ENCODE measurements at places on chromosomes 13 and 19.

DNA sequence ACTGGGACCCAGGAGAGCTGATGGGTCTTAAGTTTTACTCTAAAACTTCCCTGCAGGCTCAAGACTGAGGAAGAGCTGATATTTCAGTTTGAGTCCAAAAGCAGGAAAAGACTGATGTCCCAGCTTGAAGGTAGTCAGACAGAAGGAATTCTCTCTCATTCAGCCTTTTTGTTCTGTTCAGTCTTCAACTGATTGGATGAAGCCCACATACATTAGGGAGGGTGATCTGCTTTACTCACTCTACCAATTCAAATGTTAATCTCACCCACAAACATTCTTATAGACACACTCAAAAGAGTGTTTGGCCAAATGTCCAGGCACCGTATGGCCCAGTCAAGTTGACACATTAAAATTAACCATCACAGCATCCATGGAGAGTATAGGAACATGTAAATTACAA is 173.5 kb downstream of the KCNRG start:
- DNase-seq, result no peak

DNA sequence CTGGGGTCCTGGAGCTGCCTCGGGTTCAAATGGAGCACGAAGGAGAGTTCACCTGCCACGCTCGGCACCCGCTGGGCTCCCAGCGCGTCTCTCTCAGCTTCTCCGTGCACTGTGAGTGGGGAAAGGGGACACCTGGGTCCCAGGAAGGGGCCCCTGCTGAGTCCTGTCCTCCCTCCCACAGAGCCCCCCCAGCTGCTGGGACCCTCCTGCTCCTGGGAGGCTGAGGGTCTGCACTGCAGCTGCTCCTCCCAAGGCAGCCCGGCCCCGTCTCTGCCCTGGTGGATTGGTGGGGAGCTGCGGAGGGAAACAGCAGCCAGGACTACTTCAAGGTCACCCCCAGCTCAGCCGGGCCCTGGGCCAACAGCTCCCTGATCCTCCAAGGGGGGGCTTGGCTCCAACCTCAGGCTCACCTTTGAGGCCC is 11.0 kb upstream of the SIGLEC11 start:
- DNase-seq, result no peak

- no peak for DNase-seq
These were observed 26.3 kb downstream of the STARD13 start for GRCh38 chr13:33259296-33259695.

- peak; percentile 27 for DNase-seq
These were observed 563 bp downstream of the ZNF43 start for GRCh38 chr19:21835429-21835809.

- DNase-seq, result no peak
These were observed 774.1 kb downstream of the LIG4 start for GRCh38 chr13:107441279-107441678.

DNA sequence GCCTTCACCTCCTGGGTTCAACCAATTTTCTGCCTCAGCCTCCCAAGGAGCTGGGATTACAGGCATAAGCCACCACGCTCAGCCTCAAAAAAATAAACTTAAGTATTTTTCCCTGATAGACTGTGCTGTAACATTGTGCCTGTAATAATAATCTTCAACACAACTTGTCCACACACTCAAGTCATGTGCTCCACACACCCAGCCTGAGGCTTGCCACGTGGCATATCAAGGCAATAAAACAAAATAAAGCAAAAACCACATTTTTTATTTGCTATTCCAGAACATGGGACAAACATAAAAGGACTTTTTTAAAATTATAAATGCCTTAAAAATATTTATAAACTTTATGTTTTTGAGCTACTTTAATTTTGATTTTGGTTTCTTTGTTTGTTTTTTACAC is 115.8 kb downstream of the NALCN start:
- DNase-seq, result no peak

DNA sequence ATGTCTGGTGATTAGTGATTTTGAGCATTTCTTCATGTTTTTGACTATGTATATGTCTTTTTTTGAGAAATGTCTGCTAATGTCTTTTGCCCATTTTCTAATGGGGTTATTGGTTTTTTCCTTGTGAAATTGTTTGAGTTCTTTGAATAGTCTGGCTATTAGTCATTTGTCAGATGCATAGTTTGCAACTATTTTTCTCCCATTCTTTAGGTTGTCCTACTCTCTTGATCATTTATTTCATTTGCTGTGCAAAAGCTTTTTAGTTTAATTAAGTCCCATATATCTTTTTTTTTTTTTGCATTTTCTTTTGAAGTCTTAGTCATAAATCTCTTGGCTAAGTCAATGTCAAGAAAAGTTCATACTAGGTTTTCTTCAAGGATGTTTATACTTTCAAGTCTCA is 449.8 kb downstream of the DACH1 start:
- no peak for DNase-seq

DNA sequence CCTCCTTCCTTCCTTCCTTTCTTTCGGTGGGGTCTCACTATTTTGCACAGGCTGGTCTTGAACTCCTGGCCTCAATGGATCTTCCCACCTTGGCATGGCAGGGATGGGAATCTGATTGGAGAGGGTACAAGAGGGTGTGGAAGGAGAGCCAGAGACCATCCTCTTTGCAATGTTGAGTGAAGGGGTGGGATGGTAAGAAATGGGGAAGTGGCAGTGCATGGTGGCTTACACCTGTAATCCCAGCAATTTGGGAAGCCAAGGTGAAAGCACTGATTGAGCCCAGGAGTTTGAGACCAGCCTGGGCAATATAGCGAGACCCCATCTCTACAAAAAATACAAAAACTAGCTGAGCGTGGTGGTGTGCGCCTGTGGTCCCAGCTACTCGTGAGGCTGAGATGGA is 5.5 kb downstream of the BLOC1S3 start:
- no peak for DNase-seq

DNA sequence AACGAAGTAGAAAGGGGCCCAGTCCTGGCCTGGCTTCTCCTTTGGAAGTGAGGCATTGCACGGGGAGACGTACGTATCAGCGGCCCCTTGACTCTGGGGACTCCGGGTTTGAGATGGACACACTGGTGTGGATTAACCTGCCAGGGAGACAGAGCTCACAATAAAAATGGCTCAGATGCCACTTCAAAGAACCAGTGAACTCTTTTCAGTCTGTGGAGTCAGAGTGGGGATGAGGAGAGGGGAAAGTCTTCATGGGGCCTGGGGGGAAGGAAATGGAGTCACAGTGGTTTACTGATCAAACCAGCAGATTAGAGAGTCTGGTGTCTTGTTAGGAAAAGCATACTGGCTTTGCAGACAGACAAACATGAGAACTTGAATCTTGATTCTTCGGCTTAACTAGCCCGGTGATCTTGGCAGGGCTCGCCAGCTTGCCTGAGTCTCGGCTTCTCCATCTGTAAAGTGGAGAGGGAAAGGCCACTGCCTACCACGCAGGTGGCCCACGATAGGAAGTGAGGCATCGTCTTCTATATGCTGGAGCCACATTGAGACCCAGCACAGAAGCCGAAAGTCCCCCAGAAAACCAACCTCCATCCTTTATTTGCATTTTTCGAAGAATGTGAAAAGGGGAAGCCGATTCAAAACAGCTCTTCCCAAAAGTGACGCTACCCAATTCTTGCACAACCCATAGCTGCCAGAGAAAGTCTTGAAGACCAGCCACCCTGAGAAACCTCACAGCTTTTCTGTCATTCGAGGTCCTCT is at the start of gene FFAR1:
TSS of gene FFAR1 (plus strand) at position 732 of the 759 bp plus-strand sequence. CDS start 3,650 bp downstream, outside the sequence.
- peak; percentile 33 for DNase-seq

GRCh38 chr19:4456843-4457653 is 546 bp downstream of the UBXN6 start:
- peak; percentile 49 for DNase-seq

- peak; percentile 79 for DNase-seq
These were observed 62.2 kb upstream of the GTF3A start for GRCh38 chr13:27362064-27362751.

GRCh38 chr19:4345342-4346019 is 2.1 kb downstream of the MPND start:
- no peak for DNase-seq

DNA sequence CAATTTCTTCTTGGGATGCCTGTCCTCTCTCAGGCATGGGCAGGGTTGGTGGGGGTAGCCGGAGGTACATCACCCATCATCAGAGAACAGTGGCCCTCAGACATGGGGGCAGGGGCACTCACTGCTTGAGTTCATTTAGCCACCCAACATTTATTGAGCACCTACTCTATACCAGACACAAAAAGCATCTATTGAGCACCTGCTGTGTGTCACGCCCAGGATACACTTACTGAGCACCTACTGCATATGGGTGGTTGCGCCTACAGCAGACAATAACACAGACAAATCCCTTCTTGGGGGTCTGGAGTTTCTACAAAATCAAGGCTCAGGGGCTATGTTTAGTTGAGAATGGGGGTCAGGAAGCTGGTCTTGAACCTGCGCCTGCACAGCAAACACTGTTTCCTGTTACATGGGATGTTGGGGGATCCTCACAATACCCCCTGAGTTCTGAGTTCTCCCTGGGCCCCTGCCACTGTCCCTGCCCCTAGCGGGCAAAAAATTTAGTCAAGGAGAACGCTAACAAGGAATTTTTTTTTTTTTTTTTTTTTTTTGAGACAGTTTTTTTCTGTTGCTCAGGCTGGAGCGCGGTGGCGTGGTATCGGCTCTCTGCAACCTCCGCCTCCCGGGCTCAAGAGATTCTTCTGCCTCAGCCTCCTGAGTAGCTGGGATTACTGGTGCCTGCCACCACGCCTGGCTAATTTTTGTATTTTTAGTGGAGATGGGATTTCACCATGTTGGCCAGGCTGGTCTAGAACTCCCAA is 11.6 kb downstream of the RCN3 start:
- no peak for DNase-seq

DNA sequence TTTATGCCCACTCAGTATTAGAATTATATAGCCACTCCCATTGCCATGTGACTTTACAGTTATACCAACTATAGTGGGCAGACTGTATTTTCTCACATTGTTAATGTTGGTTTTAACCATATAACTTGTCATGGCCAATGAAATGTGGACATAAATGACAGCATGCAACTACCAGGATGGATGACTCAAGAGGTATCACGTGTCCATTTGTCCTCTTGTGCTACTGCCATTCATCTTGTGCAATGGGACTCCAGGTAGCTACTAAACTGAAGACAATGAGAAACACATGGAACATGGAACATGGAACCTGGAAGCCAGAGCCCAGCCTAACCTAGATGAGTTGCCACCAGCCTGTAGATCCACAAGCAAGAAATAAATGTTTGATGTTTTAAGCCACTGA is 242.7 kb upstream of the IPO5 start:
- no peak for DNase-seq

GRCh38 chr19:47107953-47108746 is 5.4 kb downstream of the ZC3H4 start:
- DNase-seq, result no peak

DNA sequence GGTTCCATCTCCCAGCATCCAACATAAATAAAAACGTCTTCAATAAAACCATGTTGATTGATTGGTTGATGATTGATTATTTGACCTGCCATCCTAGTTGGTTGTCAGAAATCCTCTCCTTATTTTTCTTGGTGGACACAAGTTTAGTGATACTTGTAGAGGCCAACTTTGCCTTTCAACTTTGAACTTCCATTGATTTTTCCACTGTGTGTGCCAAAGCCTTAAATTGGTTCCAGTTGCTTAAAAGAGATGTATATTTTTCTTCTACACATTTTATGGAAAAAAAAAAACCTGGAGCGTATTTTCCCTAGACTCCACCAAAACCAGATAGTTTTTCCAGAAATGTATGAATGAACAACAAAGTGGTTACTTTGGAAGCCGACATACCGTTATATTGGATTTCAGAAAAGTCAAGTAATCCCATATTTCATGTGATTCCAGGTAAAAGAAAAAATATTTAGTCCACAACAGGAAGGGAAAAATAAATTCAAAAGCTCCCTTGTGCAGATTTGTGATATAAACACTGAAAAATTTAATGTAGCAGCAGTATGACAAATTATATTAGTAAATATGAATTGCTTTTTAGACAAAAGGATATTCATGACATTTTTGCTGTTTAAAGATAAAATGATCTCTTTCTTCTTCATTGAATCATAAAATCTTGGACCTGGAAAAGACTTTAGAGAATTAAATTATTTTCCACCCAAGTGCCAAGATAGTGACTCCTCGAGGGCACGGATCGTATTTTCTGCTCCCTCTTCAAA is 85.2 kb downstream of the MBNL2 start:
- no peak for DNase-seq

- no peak for DNase-seq
These were observed 6.5 kb upstream of the KCTD4 start for GRCh38 chr13:45207319-45207718.

DNA sequence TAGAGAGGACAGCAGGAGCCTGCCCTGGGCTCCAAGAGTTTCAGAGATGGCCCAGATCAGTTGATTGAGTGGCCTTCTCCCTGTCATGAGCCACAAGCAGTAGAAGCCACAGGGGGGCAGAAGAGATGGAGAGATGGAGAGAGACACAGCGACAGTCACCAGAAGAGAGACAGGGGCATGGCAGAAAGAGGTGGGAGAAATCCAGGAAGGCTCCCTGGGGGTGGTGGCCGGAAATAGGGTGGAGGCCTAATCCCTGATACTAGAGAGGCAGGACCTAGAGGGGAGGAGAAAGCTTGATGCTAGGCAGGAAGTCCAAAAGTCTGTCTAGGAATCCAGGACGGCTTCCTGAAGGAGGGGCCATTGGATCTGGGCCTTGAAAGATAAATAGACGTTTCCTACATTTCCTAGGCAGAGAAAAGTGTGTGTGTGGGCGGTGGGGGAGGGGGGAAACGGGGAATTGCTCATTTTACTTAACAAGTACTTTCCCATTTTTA is 9.6 kb upstream of the TPM4 start:
- DNase-seq, result peak; percentile 52

DNA sequence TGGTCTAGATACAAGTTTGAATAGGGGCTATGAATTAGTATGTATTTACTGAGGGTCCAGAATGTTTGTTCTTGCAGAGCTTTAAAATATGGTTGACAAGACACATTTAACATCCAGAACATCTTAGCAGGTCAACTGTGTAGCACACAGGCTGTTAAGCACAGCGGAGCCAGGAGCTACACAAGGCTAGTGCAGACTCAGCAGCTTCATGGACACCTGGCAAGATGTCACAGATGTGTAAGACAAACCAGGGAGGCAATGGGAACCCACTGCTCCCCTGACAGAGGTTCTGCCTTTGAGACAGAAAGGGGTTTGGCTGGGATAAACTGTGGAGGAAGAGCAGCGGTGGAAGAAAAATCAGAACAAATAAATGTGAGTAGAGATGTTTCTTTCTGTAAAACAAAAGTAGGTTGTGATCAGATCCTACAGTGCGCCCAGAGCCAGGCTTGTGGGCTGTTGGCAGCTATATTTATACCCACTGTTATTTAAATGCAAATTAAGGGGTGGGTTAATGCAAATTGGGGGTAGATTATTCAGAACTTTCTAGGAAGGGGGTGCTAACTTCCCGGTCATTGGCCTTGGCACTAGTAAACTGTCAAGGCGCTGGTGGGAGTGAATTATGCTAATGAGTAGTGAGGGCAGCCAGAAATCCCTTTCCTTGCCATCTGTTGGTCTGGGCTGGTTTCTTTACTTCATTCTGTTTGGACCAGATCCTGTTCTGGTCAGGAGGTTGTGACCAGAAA is 33.0 kb downstream of the MIPEP start:
- DNase-seq, result no peak
